ENCODE measurements at places on chromosomes 5 and 9.

GRCh38 chr9:91055845-91056244 is 254.2 kb downstream of the SYK start:
- peaks cover 10% of the 10 kb centered on the region for H3K27me3 ChIP-seq
- no peak for DNase-seq
- H3K4me1 ChIP-seq = peaks cover 48% of the 10 kb centered on the region
- H3K4me3 ChIP-seq = no peak overlapping the region
- no peaks in the 10 kb centered on the region for H3K36me3 ChIP-seq

GRCh38 chr5:7683753-7684152 is 167.2 kb downstream of the CFAP90 start:
- no peaks in the 10 kb centered on the region for H3K36me3 ChIP-seq
- peak; percentile 4 for DNase-seq
- H3K27ac ChIP-seq = no peak overlapping the region
- H3K27me3 ChIP-seq = peaks cover 5% of the 10 kb centered on the region

DNA sequence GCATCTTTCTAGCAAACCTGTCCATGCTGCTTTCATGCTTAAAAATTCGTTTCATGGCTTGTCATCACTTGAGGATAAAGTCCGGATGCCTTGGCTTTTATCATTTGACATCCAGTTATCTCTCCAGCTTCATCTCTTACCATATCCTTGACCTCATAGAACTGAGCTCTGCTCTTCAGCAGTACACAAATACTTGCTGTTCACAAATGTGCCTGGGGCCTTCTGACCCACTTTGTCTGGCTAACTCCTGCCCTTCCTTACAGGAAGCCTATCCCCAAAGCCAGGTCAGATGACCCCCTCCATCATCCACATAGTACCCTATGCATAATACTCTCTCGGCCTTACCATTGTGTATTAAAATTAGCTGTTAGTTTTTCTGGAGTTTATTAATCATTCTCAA is 249.1 kb downstream of the SAXO1 start:
- H3K27ac ChIP-seq = no peak overlapping the region
- no peaks in the 10 kb centered on the region for H3K36me3 ChIP-seq
- no peak overlapping the region for H3K4me3 ChIP-seq
- no peaks in the 10 kb centered on the region for H3K27me3 ChIP-seq
- no peak for DNase-seq

DNA sequence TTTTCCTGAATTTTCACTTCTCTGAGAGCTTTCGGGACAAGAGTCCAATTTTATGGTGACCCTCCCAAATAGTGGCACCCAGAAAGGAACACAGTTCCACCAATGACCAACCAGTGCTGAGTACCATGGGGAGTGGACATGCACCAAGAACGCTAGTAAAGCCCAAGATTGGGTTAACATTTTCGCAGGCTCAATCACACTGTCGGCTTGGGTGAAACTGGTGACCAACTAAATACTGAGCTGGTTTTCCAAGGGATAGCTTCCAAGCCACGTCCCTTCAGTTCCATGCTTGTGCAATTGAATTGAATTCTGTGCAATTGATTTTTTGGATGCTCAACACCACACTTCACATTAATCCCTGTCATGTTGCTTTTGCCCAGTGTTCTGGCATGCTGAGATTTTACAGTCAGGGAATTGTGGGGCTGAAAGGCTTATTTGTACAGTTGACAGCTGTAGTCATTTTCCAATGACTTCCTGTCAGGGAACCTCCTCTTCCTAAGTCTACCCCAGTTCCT is 37.6 kb upstream of the TRMT10B start:
- H3K27ac ChIP-seq = no peak overlapping the region
- no peak overlapping the region for H3K4me3 ChIP-seq
- H3K36me3 ChIP-seq = no peaks in the 10 kb centered on the region
- no peak for DNase-seq
- peaks cover 2% of the 10 kb centered on the region for H3K27me3 ChIP-seq
- H3K4me1 ChIP-seq = no peaks in the 10 kb centered on the region

GRCh38 chr5:66306844-66307315 is 162.8 kb downstream of the SREK1 start:
- H3K4me3 ChIP-seq = no peak overlapping the region
- H3K36me3 ChIP-seq = no peaks in the 10 kb centered on the region
- no peaks in the 10 kb centered on the region for H3K4me1 ChIP-seq
- no peak overlapping the region for H3K27ac ChIP-seq
- peaks cover 8% of the 10 kb centered on the region for H3K27me3 ChIP-seq
- no peak for DNase-seq

- peaks cover 3% of the 10 kb centered on the region for H3K36me3 ChIP-seq
- no peak for DNase-seq
- no peaks in the 10 kb centered on the region for H3K4me1 ChIP-seq
- no peak overlapping the region for H3K4me3 ChIP-seq
- no peaks in the 10 kb centered on the region for H3K27me3 ChIP-seq
Observed at GRCh38 chr5:55667938-55668337, 44.2 kb downstream of the SLC38A9 start.

Data from activated naive CD4-positive, alpha-beta T cell treated with anti-CD3 and anti-CD28 coated beads for 36 hours (primary cell).